SK-N-SH (cell line): ENCODE measurements at places on chromosomes 6 and 20.

GRCh38 chr6:74250161-74250818, 554.3 kb downstream of the CD109 start:
- H3K4me3 ChIP-seq: no peak overlapping the region
- no peaks in the 10 kb centered on the region; the same call in 1 of the 2 replicates for H3K4me1 ChIP-seq
- DNase-seq: no peak
- no peaks in the 10 kb centered on the region for H3K36me3 ChIP-seq
- no peaks in the 10 kb centered on the region for H3K27me3 ChIP-seq

DNA sequence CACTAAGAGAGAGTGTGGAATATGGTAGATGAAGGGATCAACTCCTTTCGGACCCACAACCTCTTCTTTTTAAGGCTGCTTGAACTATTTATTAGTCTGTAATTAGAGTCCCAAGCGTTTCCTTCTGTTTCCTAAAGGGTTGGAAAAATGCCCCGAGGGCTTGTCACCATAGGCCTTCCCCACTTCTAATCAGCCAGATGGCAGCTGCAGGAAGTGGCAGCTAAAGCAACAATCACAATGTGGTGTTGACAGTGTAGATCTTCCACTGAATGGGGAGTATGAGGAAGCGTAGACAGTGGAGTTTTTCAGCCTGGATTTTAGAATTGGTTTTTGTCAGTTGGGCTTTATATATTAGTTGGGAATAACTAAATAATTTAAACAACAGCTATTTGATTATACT, 40.6 kb downstream of the SLC35D3 start:
- peak; percentile 58 for DNase-seq
- H3K4me3 ChIP-seq: no peak overlapping the region
- no peaks in the 10 kb centered on the region for H3K4me1 ChIP-seq
- no peak overlapping the region for H3K27ac ChIP-seq
- no peaks in the 10 kb centered on the region for H3K36me3 ChIP-seq
- H3K27me3 ChIP-seq: no peaks in the 10 kb centered on the region

DNA sequence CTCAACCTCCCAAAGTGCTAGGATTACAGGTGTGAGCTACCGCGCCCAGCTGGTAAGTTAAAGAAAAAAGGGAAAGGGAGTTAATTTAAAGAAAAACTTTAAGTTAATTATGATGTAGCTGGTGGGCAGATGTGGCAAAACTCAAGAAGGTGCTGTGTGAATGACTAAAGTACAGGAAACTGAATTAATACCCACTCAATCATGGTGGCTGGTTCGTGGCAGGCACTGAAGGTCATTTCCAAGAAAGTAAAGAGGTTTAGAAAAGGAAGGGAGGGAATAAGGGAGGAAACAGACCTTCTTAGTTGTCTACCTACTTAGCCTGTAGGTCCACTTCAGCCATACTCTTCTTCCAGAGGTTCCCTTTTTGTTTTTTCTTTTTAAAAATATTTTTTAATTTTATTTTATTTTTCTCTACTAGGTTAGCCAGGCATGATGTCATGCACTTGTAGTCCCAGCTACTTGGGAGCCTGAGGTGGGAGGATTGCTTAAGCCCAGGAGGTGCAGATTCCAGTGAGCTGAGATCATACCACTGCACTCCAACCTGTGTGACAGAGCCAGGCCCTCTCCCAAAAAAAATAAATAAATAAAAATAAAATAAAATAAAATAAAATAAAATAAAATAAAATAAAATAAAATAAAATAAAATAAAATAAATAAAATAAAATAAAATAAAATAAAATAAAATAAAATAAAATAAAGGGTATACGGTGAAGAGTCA, 11.9 kb upstream of the TGM3 start:
- no peak for DNase-seq
- no peak overlapping the region for H3K4me3 ChIP-seq
- H3K27ac ChIP-seq: no peak overlapping the region
- H3K36me3 ChIP-seq: no peaks in the 10 kb centered on the region

- H3K36me3 ChIP-seq: no peaks in the 10 kb centered on the region
- peaks cover 17% of the 10 kb centered on the region for H3K4me1 ChIP-seq
- H3K4me3 ChIP-seq: no peak overlapping the region
- no peak overlapping the region for H3K27ac ChIP-seq
- H3K27me3 ChIP-seq: no peaks in the 10 kb centered on the region
Observed at GRCh38 chr6:157534134-157534871, 153.3 kb downstream of the ZDHHC14 start.

- H3K4me3 ChIP-seq: no peak overlapping the region
- H3K27me3 ChIP-seq: no peaks in the 10 kb centered on the region
- no peaks in the 10 kb centered on the region; the same call in 1 of the 2 replicates for H3K4me1 ChIP-seq
- H3K27ac ChIP-seq: no peak overlapping the region
Observed at GRCh38 chr20:39674842-39675241, 712.7 kb downstream of the DHX35 start.

DNA sequence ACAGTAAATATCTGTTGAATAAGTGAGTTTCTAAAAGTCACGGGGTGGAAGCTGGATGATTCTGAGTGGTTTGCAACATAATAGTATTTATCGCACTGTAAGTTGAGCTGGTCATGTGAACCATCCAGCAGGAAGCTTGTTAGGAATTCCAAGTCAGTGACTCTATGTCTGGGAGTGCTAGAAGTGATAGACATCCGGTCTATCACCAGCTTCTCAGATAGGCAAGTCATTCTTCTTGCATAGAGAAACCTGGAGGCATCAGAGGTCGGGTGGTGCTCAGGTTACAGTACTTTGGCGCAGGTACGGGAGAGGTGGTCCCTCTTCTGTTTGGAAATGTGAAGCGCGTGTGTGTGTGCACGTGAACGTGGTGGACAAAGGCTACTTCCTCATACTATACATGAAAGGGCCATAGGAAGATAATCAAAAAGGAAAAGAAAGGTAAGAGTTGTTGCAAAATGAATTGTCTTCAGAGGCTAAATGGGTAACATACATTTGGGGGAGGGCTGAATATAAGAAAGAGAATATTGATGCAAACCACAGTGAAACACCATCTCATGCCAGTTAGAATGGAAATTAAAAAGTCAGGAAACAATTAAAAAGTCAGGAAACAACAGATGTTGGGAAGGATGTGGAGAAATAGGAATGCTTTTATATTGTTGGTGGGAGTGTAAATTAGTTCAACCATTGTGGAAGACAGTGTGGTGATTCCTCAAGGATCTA, 299.3 kb upstream of the ZFP64 start:
- no peak overlapping the region for H3K27ac ChIP-seq
- H3K4me1 ChIP-seq: no peaks in the 10 kb centered on the region; the same call in 1 of the 2 replicates
- DNase-seq: no peak
- H3K4me3 ChIP-seq: no peak overlapping the region
